ENCODE measurements at places on chromosomes 3 and 15.
A peak's percentile ranks its signal among the peaks of the same experiment; 100 is the strongest.

- DNase-seq, result no peak
Measured at GRCh38 chr3:31011380-31011779, 116.9 kb upstream of the GADL1 start.

DNA sequence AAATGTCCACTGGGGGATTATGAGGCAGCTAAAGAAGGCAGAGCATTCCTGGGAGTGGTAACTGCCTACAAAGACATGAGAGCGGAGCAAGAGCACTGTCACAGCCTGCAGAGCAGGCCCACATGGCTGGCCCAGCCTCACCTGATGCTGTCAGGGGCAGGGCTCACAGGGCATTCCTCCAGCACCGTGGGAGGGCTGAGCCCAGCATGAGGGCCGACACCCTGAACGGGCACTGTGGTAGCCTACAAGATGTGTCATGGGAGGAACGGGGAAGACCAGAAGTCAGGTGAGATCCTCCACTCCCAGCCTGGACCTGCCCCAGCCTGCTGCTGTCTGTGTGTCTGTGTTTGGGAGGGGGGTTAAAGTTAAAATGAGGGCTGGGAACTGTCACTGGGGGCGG is 30.1 kb downstream of the CCDC12 start:
- DNase-seq, result no peak

GRCh38 chr15:62935300-62936081 is 107.1 kb upstream of the TPM1 start:
- DNase-seq, result no peak

DNA sequence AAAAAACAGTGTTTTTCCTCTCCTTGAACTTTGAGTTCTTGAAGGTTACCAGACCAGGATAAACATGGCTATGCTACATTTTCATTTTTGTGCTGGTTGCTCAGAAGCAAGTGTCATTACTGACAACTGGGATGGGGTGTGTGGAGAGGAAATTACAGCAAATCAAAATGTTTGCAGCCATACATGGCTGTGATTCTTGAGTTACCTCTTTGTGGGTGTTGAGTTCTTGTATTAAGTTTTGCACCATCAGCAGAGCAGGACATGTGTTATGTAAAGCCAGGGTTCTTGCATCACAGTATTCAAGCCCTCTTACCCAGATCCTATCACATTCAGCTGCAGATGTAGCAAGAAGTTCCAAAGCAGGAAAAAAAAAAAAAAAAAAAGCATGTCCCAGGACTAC is 53.9 kb upstream of the ATOSA start:
- no peak for DNase-seq

- no peak for DNase-seq
Measured at GRCh38 chr15:81504170-81504905, 130.3 kb upstream of the TMC3 start.

DNA sequence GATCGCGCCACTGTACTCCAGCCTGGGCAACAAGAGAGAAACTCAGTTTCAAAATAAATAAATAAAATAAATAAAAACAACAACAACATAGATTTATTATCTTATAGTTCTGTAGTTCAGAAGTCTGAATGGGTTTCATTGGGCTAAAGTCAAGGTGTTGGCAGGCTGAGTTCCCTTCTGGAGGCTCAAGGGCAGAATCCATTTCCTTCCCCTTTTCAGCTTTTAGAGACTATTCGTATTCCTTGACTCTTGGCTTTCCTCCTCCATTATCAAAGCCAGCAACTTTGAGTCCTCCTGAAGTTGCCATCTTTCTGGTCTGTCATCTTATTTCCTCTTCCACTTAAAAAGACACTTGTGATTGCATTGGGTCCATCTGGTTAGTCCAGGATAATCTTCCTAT is 12.1 kb downstream of the BLM start:
- DNase-seq, result no peak

GRCh38 chr3:8110966-8111798 is 390.4 kb upstream of the LMCD1 start:
- peak; percentile 78 for DNase-seq

GRCh38 chr3:43194490-43195114 is 88.7 kb upstream of the POMGNT2 start:
- no peak for DNase-seq

DNA sequence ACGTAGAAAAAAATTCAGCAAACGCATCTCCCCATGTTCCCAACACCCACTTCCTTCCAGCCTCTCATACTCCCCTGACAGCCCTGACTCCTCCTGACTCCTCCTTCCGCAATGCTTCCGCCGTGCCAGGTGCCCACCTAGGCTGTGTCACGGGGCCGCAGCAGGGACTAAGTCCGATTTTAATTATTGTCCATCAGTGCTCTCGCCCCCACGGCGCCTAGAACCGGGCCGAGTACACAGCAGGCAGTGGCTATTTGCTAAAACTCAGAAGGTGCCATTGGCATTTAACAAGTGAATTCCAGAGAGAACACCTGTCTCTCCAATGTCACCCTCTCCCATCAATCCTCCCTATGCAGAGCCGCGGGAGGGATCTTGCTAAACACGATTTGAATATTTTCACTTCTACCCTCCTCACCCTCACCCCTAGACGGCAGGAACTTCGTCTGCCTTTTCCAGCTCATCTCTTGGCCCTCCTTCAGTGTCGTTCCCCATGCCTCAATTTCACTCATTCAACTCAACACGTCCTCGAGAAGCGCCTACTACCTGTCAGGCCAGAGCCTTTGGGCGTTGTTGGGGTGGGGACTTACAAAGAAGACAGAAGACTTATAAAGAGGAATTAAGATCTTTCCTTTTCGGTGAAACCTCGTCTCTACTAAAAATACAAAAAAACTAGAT is 11.5 kb upstream of the SHF start:
- peak; percentile 39 for DNase-seq

GRCh38 chr3:63022114-63022513 is 146.9 kb upstream of the CADPS start:
- DNase-seq, result no peak

- DNase-seq, result peak; percentile 51
Measured at GRCh38 chr3:150349314-150350097, 58.6 kb upstream of the TSC22D2 start.

GRCh38 chr3:42151596-42152168 is 60.5 kb downstream of the TRAK1 start:
- no peak for DNase-seq

DNA sequence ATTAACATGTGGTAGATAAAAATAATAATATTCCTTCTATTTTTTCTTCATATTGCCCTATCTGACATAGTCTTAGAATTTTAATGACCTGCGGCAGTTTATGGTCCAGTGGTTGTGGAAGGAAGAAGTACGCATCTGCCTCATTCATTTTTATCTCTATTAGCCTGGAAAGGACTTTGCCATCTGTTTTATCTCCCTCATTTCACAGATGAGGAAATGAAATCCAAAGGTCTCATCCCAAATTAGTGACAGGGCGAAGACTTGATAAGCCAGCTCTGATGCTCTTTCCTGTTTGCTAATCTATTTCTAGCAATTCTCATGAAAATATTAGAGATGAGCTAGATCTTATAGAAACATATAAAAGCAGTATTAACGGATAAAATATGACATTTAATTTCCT is 113.3 kb downstream of the KLHL25 start:
- no peak for DNase-seq

GRCh38 chr3:38059148-38059547 is 20.1 kb downstream of the DLEC1 start:
- no peak for DNase-seq

DNA sequence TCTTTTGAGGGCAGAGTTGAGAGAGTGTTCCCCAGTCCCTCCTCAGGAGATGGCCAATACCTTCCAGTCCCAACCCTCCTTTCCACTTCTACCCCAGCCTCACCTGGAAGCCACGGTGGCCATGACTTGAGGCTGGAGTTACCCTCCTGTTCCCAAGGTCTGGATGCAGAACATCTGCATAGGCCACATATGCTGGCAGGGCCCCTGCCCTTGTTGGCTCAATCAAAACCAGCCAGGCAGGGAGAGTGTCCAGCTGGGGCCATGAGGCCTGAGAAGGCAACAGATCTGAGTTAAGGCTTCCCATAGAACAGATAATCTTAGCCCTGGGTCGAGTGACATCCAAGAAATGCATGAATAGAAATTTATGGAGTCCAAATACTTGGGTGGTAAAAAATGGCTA is 23.6 kb upstream of the VIPR1 start:
- no peak for DNase-seq

GRCh38 chr15:67064607-67065530 is 533 bp upstream of the SMAD3 start:
- no peak for DNase-seq

DNA sequence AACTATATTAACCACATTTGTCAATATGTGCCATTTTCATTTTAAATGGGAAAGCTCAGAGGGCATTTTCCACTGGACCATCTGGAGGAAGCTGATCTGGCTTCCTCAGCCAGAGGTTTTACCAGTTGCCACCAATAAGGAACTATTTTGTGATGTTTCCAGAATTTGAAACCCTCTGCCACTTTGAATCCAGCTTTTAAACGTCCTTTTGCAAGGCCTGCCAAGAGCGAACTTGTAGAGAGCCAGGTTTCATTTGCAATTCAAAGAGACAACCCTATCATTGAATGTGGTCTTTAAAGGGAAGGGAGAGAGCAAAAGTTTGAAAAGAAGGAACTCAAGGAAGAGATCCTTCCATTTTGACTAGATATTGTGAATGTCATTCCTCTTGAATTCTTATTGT is 123.3 kb upstream of the CHL1 start:
- no peak for DNase-seq

DNA sequence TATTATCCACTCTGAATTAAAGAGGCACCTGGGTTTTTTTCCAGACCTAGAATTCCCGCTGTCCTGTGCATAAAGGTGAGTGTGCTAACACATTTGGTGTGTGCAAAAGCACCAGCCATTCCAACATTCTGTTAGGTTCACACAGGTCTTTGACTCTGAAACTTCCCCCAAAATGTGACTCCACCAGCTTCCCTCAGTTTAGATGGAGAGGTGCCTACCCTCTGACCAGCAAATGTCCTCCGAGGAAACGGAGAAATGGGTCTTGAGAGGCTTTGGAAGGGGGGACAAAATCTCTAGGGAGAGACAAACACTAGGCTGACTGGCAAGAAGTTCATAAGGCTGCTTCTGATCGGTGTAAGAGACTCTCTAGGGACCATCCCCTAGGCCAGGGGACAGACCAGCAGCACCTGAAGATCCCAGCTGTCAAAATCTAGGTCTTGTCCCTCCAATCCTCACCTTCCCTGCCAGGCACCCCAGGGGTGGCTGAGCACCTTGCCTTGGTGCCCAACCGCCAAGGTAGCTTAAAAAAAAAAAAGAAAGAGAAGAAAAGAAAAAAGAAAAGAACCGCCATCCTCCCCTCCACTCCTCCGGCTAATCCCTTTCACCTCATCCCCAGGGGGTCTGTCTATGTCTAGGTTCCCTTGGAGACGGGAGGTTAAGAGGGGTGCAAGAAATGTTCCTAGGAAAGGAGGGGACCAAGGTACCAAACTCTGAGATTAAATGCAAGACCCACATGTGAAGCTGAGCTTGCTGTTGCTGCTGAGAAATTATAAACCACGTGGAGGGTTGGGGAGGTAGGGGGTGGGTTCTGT is 2.0 kb upstream of the MECOM start:
- no peak for DNase-seq

DNA sequence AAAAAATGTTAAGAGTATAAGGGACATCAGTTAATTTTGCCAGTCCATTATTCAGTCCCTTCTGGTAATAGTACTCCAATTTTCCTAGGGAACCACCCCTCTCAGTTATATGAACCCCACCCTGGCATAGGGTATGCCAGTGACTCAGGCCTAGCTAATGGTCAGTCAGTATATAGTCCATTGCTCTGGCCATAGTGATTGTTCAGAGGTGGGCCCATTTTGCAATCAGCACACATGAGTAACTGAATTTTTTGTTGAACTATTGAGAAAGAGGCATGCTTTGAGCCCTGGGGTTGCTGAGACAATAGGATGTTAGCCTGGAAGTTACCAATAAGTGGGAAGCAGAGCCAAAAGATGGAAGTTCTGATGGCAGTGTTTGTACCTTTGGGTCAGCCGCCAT is 4.1 kb downstream of the LRCH3 start:
- no peak for DNase-seq

GRCh38 chr15:45114076-45114750 is at the start of the genes DUOX2 and DUOXA2:
DUOX2 (minus strand) TSS chr15:45114172; CDS start chr15:45113411, 761 bp downstream.
DUOXA2 (plus strand) TSS chr15:45114326; CDS start chr15:45114606, 280 bp downstream.
- DNase-seq, result no peak

- peak; percentile 78 for DNase-seq
Measured at GRCh38 chr15:70608144-70608543, 155.2 kb downstream of the UACA start.

GRCh38 chr15:88046576-88047129 is 209.9 kb downstream of the NTRK3 start:
- no peak for DNase-seq

GRCh38 chr3:27349832-27350231 is 19.4 kb downstream of the NEK10 start:
- no peak for DNase-seq

DNA sequence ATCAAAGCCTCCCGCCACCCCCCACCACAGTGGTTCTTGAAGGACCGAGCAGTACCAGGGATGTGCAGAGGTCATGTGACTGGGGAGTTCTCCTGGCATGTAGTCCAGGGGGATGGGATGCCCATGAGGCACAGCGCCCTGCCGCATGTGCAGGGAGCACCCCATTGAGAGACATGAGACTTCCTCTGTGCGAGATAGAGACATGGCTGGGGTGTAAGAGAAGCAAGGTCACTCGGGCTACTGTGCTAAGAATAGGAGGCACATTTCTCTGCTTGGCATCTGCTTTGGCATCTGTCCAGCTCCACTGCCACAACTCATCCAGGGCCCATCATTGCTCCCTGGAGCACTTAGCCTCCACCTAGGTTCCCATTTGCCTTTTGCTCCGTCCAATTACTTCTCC is 2.4 kb upstream of the CYP1A1 start:
- DNase-seq, result no peak

DNA sequence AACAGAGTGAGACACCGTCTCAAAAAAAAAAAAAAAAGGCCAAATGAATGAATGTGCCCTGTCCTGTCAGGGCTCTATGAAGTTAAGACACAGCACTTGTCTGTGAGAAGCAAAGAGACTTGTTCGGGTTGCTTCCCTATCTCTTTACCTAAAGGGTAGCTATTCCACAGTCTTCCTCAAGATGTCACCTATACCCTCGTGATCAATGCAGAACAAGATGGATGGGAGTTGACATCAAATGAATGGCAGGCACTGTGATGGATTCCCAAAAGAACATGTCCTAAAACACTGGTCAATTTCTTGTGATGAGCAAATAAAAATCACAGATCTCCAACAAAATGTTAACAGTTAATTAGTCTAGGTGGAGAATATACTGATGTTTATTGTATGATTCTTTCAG is 9.5 kb downstream of the TADA3 start:
- DNase-seq, result no peak

DNA sequence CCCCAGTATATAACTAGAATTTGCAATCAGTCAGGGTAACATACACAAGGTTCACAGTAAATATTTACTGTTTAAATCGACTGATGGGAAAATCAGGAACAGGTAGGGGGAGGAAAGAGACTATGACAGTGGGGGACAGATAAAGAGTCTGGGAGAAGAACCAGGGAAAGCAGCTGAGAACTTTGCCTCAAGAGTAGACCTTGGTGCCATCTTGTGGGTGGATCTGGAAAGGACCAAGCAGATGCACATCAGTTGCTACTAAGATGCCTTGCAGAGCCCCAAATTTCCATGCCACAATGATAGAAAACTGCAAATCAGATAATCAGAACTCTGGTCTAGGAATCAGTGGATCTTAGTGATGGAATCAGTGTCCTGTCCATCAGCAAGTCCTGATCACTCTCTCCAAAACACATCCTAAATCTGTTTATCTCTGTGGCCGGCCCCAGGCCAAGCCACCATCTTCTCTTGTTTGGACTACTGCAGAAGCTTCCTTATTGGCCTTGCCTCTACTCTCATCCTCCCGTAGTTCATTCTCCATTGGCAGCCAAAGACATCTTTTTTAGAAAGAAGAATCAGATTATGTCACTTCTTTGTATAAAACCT is 62.7 kb downstream of the PDE8A start:
- peak; percentile 60 for DNase-seq

Measured in right hindlimb (tissue), 1 donor.